Lower lobe of right lung (tissue), 2 donors: ENCODE measurements at places on chromosomes 7 and 10. TPM values are rescaled to one million over a fixed set of nuclear protein-coding genes. Genes with fewer than 3 reads are reported as not detected.

The TAS2R41 gene
- not detected for total RNA-seq

The ZNF365 gene
- total RNA-seq = 1.2 TPM

The UNCX gene
- not detected for total RNA-seq

The CYP3A5 gene
- total RNA-seq = 15.5 TPM

The PNLIPRP3 gene
- total RNA-seq = not detected

The CYP2C8 gene
- 0.92 TPM for total RNA-seq

GRCh38 chr7:77284616-77285015, 85.0 kb upstream of the FGL2 start:
- no peak overlapping the region for H3K4me3 ChIP-seq
- peaks cover 8% of the 10 kb centered on the region for H3K4me1 ChIP-seq
- no peaks in the 10 kb centered on the region for H3K27me3 ChIP-seq
- no peaks in the 10 kb centered on the region for H3K36me3 ChIP-seq
- H3K27ac ChIP-seq = no peak overlapping the region

DNA sequence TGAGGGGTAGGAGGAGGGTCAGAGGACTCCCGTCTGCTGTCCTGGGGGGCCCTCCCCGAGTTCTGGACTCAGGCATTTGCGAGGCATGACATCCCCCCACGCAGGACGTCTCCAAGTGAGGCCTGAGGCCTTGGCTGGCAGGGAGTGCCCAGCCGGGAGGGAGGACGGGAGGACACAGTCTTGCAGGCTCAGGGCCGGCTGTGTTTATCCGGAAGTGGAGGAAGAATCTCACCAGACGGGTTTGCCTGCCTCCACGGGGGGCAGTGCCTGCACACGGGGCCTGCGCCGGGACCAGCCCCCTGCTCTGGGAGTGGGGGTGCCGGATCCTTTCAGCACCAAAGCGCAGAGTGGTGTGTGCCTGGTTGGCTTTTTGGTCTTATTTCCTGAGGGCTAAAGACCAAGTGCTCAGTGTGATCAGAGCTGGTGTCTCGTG, 10.9 kb downstream of the PWWP2B start:
- peaks cover 29% of the 10 kb centered on the region for H3K36me3 ChIP-seq
- peak overlapping the region; percentile 42 for H3K4me3 ChIP-seq
- peak; percentile 90 for DNase-seq
- H3K27me3 ChIP-seq = no peaks in the 10 kb centered on the region

DNA sequence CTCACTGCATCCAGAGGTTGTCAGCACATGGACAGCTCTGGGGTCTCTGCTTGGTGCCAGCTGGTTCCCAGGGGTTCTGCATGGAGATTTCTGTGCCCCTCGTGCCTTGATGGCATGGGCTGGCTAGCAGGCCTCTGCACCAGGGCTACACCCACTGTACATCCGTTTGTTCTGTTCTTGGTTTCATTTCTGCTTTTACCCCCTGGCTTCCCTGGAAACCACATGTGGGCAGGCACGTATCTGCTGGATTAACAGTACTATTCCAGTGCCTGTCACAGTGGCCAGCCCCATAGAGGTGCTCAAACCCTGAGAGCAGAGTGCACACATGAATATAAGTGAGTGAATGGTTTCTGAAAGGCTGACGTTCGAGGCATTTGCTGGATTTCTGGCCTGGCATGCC, 207.2 kb upstream of the GPR26 start:
- H3K27ac ChIP-seq = no peak overlapping the region
- H3K27me3 ChIP-seq = peaks cover 5% of the 10 kb centered on the region
- H3K4me3 ChIP-seq = no peak overlapping the region
- H3K4me1 ChIP-seq = no peaks in the 10 kb centered on the region
- DNase-seq = no peak

DNA sequence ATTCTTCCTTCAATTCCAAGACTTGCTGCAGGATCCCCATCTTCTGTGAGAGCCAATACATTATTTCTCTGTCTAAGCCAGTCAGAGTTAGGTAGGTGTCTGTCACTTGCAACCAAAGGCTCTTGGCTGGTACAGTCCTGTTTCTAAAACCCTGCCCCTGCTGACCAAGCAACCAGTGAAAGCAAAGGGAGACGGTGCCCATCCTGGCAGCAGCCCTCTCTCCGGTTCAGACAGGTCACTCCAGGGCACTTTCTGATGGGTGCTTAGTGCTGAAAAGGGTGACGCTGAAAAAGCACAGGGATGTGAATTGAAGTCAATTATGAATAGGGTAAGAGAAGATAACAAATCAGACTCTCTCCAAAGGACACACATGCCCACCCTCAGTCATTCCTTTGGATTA, 37.5 kb downstream of the SPOCK2 start:
- H3K27me3 ChIP-seq = no peaks in the 10 kb centered on the region
- H3K27ac ChIP-seq = no peak overlapping the region
- H3K36me3 ChIP-seq = no peaks in the 10 kb centered on the region

DNA sequence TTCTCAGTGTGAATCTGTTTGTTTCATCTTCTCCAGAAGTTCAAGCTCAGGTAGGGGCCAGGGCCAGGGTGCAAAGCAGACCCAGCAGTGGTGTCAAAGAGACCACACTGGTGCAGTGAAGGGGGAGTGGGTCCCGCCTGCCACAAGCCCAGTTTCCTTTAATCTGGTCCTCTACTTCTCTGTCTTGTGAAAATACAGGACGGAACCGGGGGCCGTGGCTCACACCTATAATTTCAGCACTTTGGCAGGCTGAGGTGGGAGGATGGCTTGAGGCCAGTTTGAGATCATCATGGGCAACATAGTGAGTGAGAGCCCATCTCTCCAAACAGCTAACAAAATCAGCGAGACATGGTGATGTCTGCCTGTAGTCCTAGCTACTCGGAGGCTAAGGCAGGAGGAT, 109.0 kb downstream of the SLIT1 start:
- H3K4me3 ChIP-seq = no peak overlapping the region
- peaks cover 34% of the 10 kb centered on the region for H3K27me3 ChIP-seq
- H3K36me3 ChIP-seq = no peaks in the 10 kb centered on the region

GRCh38 chr7:114720725-114721124, 201.2 kb upstream of the MDFIC start:
- no peaks in the 10 kb centered on the region for H3K27me3 ChIP-seq
- no peak overlapping the region for H3K4me3 ChIP-seq
- no peak overlapping the region for H3K27ac ChIP-seq
- no peaks in the 10 kb centered on the region for H3K4me1 ChIP-seq
- no peak for DNase-seq

DNA sequence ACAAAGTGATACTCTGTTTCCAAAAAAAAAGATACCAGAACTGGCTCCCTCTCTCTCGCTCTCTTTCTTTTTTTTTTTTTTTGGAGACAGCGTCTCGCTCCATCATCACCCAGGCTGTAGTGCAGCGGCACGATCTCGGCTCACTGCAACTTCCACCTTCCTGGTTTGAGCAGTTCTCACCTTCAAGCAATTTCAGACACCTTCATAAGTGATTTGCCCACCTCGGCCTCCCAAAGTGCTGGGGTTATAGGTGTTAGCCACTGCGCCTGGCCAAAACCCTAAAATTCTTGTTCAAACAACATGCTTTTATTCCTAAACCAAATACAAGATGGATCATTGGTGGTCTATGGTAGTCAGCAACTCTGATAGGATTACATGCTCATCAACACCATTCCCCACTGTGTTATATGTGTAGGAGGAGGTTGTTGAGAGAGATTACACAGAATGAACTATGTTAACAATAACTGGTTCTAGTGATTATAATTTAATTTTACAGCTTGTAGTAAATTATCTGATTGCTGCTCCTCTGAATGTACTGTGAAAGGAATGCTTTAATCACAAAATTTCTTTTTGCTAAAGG, 15.5 kb downstream of the ACBD5 start:
- no peak for DNase-seq
- no peaks in the 10 kb centered on the region for H3K27me3 ChIP-seq
- H3K4me1 ChIP-seq = no peaks in the 10 kb centered on the region
- no peak overlapping the region for H3K27ac ChIP-seq
- peaks cover 62% of the 10 kb centered on the region for H3K36me3 ChIP-seq

DNA sequence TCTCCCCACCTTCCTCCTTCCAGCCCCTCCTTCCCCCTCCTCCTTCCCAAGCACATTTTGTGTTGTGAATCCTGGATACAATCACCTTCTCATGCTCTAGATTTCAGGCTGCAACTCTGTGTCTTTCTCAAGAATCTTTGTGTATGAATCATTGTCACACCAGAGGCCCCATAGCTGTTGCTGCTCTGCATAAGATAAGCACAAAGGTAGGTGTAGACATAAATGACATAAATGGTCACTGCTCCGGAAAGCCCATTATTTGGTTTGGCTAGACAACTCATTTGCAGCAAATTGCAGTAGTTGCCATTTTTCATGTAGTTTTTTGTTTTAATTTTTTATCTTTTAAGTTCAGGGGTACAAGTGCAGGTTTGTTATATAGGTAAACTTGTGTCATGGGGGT, 216.3 kb upstream of the NRP1 start:
- H3K4me1 ChIP-seq = no peaks in the 10 kb centered on the region
- H3K27ac ChIP-seq = no peak overlapping the region
- DNase-seq = no peak
- H3K27me3 ChIP-seq = no peaks in the 10 kb centered on the region
- H3K4me3 ChIP-seq = no peak overlapping the region
- H3K36me3 ChIP-seq = no peaks in the 10 kb centered on the region

DNA sequence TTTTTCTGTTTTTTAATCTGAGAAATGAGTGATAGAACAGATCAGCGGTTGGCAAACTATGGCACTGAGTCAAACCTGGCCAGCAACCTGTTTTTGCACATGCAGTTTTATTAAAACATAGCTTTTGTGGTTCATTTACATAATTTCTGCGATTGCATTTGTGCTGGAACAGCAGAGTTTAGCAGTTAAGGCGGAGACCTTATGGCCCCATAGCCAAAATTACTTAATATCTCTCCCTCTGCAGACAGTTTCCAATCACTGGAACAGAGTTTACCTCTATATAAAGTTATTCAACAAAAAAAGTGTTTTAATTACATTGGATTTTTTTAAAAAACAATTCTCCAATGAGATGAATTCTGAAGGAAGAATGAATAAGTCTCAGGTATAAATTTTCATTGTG, 212.1 kb downstream of the DGKB start:
- no peak overlapping the region for H3K27ac ChIP-seq
- no peaks in the 10 kb centered on the region for H3K27me3 ChIP-seq
- no peak for DNase-seq
- H3K4me1 ChIP-seq = no peaks in the 10 kb centered on the region
- H3K4me3 ChIP-seq = no peak overlapping the region

DNA sequence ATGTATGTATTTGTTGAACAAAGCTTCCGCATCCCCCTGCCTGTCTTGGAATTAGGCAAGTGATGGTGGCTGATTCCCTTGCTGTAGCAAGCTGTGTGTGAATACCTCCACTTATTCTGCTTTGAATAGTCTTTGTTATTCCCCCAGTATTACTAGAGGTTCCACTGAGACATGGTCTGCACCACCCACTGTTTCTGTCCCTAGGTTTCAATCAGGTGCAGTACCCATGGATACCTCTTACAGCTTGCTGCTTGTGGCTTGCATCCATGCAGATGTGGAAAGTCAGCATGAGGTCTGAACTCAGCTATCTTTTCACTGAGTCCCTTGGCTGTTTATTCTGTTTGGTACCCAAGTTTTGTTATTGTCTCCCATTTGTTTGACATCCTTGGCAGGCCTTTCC, 447.4 kb downstream of the GRM8 start:
- H3K4me3 ChIP-seq = no peak overlapping the region
- no peaks in the 10 kb centered on the region for H3K36me3 ChIP-seq
- no peaks in the 10 kb centered on the region for H3K27me3 ChIP-seq
- H3K4me1 ChIP-seq = no peaks in the 10 kb centered on the region

- peaks cover 94% of the 10 kb centered on the region for H3K36me3 ChIP-seq
- peaks cover 12% of the 10 kb centered on the region for H3K4me1 ChIP-seq
- H3K27me3 ChIP-seq = no peaks in the 10 kb centered on the region
- no peak overlapping the region for H3K27ac ChIP-seq
- H3K4me3 ChIP-seq = no peak overlapping the region
- no peak for DNase-seq
Measured at GRCh38 chr7:158742065-158742821, 37.6 kb upstream of the NCAPG2 start.

- no peak for DNase-seq
- H3K4me3 ChIP-seq = no peak overlapping the region
- no peaks in the 10 kb centered on the region for H3K36me3 ChIP-seq
- H3K27ac ChIP-seq = no peak overlapping the region
Measured at GRCh38 chr7:50246551-50246950, 58.0 kb upstream of the IKZF1 start.

- DNase-seq = no peak
- H3K27me3 ChIP-seq = no peaks in the 10 kb centered on the region
- no peak overlapping the region for H3K4me3 ChIP-seq
- H3K4me1 ChIP-seq = no peaks in the 10 kb centered on the region
- no peaks in the 10 kb centered on the region for H3K36me3 ChIP-seq
Measured at GRCh38 chr10:65328486-65328885, 1597.3 kb upstream of the LRRTM3 start.

GRCh38 chr10:35635576-35635975, 6.5 kb downstream of the FZD8 start:
- no peak for DNase-seq
- no peaks in the 10 kb centered on the region for H3K36me3 ChIP-seq
- H3K27ac ChIP-seq = no peak overlapping the region

DNA sequence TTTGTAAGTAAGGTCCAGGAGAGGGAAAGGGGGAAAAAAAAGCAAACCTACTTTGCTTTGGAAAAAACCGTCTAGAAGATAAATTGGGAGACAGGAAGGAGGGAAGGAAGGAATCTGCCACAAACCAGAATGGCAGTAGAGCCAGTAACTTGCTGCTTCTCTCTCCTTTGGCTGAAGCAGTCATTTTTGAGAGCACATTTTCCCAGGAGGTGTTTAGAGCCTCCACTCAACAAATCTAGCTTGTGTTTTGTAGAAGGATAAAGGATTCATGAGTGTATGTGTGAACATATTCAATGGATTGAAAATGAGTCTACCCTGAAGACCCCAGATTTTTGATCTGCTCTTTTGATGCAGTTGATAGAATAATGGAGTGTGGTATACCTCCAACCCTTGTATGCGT, 2.6 kb downstream of the NRG3 start:
- no peak overlapping the region for H3K4me3 ChIP-seq
- no peaks in the 10 kb centered on the region for H3K36me3 ChIP-seq
- H3K27me3 ChIP-seq = peaks cover 37% of the 10 kb centered on the region
- DNase-seq = no peak
- H3K4me1 ChIP-seq = peaks cover 15% of the 10 kb centered on the region

DNA sequence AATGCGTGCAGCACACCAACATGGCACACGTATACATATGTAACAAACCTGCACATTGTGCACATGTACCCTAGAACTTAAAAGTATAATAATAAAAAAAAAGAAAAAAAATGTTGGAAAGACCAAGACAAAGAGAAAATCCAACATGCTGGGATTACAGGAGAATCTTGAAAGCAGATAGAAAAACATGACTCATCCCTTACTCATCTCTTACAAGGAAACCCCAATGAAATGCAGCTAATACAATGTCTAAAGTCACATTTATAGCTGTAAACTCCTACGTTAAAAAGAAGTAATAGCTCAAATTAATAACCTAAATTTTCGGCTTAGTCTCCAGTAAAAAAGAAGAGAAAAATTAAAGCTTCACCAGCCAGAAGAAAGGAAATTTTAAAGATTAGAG, 47.5 kb upstream of the DGKB start:
- H3K27me3 ChIP-seq = no peaks in the 10 kb centered on the region
- no peaks in the 10 kb centered on the region for H3K36me3 ChIP-seq
- no peak overlapping the region for H3K4me3 ChIP-seq
- H3K27ac ChIP-seq = no peak overlapping the region
- no peaks in the 10 kb centered on the region for H3K4me1 ChIP-seq
